Cerebellum (tissue), 4 donors: ENCODE measurements at places on chromosomes 1 and 21.

GRCh38 chr1:70429219-70429618 lies 18.2 kb downstream of the CTH start:
- no peak for DNase-seq

- DNase-seq, result peak; percentile 15
Measured at GRCh38 chr1:158203693-158204457, 23.2 kb downstream of the CD1D start.

DNA sequence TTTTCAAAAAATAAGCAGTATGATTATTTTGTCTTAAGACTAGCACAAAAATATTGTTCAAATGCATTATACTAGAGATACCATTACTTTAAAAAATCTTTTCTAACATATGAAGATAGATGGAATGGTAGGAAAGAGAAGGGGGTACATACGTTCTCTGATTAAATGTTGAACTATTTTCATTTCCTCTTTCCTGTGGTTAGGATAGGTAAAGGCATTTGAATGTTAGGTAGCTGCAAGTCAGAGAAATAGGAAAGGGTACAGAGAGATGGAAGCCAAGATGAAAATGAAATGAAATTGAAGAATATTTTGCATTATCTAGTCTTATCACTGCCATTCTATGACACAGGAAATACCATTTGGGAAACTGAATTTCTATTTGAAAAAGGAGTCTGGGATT lies 28.3 kb downstream of the TLCD4 start:
- no peak for DNase-seq

GRCh38 chr21:34987501-34988072 lies 61.5 kb downstream of the RUNX1 start:
- no peak for DNase-seq

GRCh38 chr21:17428484-17428869 lies 84.4 kb upstream of the CXADR start:
- no peak for DNase-seq

DNA sequence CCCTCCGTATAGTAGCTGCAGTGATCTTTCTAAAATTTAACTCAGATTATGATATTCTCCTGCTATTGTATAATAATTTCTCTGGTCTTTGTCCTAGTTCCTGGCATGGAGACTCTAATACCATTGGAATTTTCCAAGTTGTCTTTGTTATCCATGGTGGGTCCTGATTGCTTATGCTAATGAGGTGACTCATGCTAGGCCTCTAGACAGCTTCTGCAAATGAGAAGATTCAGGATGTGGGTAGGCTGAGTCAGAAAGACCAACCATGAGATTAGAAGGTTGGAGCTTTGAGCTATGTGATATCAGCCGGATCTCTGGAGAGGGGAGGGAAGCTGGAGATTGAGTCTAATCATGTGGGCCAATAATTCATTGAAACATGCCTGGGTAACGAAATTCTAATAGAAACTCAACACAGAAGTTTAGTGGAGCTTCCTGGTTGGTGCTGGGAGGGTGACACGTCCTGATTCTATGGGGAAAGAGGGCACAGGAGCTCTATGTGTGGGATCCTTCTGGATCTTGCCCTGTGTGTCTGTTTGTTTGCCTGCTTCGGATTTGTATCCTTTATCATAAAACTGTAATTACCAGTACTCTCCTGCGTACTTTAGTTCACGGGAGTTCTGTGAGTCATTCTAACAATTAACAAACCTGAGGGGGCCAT lies 73.2 kb upstream of the CNIH3 start:
- DNase-seq, result no peak

DNA sequence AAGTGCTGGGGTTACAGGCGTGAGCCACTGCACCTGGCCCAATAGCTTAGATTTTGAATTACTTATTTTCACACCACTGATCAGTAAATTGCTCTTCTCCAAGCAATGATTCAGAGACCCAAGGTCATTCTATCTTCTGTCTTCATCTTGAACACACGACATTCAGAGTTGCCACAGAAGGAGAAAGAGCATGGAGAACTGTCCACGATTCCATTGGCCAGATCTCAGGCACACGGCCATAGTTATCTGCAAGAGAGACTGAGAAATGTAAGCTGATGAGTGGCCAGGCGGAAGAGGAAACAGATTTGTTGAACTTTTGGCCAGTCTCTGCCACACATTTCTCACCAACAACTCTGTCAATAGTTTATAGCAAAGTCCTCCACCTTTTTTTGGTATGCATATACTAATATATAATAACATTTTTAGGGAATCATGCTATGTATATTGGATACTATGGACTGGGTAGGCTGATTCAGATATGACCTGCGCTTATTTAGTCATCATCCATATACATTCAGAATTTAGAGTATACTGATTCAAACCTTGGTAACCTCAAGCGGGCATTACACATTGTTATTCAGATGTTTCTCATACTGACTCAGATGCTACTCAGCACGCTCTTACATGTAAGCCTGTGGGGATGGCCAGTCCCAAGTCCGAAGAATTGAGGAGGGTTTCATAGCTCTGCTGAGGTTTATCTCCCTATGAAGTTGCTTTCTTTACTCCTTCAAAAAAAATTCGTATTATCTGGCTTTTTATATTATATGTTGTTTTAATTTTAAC lies 25.5 kb upstream of the CAP1 start:
- DNase-seq, result no peak

DNA sequence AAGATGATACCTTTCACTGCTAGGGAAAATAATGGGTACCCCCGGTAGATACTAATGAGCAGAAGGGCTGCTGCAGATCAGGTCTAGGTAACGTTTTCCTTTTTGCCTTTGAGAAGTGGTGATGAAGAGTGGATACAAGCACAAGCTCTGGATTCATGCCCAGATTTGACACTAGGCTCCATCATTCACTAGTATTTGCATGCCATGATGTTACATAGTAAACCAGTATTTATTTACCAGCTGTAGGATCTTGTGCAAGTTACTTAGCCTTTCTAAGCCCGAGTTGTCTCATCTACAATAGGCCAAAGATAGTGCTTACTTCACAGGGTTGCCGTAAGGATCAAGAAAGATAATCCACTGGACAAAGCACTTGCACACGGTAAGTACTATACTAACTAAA lies 14.2 kb downstream of the PTPN14 start:
- no peak for DNase-seq

DNA sequence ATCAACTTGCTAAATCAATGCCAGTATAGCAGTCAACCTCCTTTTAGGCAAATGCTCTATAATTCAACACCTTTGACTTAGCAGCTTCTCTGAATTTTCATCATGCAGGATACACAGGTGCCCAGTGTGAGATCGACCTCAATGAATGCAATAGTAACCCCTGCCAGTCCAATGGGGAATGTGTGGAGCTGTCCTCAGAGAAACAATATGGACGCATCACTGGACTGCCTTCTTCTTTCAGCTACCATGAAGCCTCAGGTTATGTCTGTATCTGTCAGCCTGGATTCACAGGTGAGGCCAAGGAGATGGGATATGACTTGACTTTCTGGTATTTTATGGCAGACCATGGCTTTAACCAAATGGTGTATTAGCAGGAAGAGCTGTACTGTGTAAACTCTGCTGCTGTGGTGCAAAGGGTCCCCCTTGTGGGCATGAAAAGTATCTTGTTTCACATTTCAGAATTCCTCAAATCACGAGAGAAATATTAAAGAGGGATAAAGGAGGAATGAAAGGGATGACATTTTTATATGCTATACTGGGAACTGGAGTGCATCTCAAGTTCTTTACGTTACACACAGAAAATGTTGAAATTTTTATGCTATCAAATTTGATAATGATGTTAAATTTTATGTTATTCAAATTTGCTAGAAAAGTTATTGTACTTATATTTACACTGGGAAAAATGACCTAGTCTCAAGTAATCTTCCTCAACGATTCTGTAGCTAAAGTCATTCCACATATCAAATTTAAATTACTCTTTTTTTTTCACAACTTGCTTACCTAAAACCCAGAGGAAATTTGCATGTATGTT lies 88.9 kb downstream of the CRB1 start:
- DNase-seq, result peak; percentile 29

- DNase-seq, result no peak
Measured at GRCh38 chr1:156937883-156938282, 17.5 kb downstream of the LRRC71 start.

GRCh38 chr1:185636848-185637247 lies 97.3 kb upstream of the HMCN1 start:
- no peak for DNase-seq

- no peak for DNase-seq
Measured at GRCh38 chr1:184212649-184213314, 161.3 kb downstream of the TSEN15 start.

GRCh38 chr1:160575112-160575664 lies 4.1 kb downstream of the CD84 start:
- DNase-seq, result no peak

GRCh38 chr1:104745875-104746274 lies 996.2 kb downstream of the AMY1C start:
- no peak for DNase-seq

DNA sequence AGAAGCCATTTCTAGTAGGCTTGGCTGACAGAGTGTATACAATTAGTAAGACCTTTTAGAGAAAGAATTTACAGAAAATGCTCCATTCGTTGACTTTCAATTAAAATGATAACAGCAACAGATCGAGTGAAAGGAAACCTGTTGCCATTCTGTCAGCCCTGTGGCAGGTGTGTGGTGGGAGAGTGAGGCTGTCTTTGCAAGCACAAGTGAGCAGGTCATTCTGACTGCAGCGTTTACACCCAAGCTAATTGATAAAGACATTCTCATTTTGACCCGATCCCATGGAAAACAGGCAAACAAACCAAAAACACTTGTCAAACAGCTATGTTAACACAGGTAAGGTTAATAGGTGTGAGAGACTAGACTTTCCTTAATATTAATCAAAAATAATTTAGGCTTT lies 257.3 kb downstream of the PTBP2 start:
- DNase-seq, result no peak

GRCh38 chr1:33927721-33928120 lies 63.8 kb downstream of the HMGB4 start:
- DNase-seq, result no peak

GRCh38 chr1:112744009-112744578 lies 29.0 kb upstream of the PPM1J start:
- no peak for DNase-seq

DNA sequence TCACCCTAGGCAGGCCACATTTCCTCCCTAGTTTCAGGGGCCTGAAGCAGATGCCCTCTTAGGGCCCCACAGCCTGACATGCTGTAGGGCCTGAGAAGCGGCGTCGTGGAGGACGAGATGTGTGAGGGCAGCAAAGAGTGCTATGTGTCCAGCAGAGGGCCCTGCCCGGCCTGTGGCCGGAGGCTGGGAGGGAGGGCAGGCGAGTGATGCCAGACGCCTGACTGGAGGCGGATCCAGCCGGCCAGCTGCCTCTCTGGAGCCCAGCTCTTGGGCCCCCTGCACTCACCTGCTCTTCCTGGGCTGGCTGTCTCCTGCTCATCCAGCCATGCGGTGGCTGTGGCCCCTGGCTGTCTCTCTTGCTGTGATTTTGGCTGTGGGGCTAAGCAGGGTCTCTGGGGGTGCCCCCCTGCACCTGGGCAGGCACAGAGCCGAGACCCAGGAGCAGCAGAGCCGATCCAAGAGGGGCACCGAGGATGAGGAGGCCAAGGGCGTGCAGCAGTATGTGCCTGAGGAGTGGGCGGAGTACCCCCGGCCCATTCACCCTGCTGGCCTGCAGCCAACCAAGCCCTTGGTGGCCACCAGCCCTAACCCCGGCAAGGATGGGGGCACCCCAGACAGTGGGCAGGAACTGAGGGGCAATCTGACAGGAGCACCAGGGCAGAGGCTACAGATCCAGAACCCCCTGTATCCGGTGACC lies at the start of gene GPR37L1:
Gene GPR37L1, plus strand, starts transcription at position 279 of the 697 bp plus-strand sequence. Its CDS starts 47 bp downstream, at position 326.
- DNase-seq, result no peak

DNA sequence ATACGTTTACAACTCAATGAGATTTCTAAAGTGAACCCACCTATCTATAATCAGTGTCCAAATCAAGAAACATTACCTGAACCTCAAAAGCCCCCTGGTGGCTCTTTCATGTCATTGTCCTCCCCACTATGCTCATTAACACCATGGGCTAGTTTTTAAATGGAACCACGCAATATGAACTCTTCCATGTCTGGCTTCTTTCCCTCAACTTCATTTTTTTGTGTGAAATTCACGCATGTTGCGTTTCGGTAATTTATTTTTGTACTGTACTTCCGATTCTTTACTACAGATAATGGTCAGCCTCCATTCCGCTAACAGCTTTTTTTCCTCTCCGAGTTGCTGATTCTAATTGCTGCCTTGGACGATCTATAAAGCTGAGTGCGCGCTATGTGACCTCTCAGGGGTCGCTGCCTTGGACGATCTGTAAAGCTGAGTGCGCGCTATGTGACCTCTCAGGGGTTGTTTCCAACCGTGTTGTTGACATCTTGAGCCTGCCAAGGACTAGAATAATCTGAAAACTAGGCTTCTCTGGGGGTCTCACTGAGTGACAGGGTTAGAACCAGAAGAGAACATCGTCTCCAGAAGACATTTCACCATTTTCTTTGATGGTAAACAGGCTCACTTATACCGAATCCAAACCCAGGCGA lies 1.1 kb upstream of the CACYBP start:
- peak; percentile 63 for DNase-seq

- DNase-seq, result peak; percentile 81
Measured at GRCh38 chr1:202315576-202316168, 26.1 kb downstream of the UBE2T start.

DNA sequence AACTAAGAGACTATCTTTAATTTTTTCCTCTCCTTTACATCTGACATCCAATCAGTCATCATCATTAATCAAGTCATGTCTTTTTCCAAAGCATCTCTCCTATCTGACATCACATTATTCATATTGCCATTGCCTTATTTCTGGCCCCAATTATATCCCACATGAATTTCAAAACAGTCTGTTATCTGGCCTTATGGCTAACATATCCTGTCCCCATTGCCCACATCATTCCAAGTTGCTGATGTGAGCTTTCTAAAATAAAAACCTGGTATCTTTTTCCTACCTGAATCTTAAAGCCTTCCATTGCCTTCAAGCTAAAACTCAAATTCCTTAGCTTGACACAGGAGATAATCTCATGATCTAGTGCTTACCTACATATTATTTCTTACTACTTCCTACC lies 283.9 kb downstream of the LRRC40 start:
- DNase-seq, result no peak

- DNase-seq, result no peak
Measured at GRCh38 chr1:240575981-240576662, 35.8 kb downstream of the GREM2 start.

DNA sequence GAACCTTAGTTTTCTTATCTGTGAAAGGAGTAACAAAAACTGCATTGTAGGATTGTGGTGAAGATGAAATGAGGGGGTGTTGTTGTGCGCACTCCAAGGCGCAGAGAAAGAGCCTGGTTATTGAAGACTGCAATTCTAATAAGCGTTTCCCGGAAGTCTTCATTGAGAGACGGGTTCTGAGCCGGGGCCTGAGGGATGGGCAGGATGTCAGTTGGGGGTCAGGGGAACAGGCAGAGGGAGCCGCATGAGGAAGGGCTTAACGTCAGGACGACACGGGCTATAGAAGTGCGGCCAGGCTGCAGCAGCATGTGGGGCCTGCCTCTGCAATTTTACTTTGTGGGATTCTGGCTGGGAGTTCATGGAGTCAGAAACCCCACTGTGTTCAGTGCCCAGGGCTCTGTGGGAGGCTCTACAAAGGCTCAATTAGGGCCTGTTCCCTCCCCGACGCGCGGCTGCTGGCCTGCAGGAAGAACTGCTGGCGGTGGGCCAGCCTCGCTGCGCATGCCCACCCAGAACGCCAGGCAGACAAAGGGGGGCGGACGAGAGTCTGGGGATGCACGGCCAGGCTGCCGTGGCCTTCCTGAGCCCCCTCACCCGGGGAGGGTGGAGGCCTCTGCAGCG lies 20.7 kb downstream of the TRIM62 start:
- DNase-seq, result peak; percentile 72
